Neural progenitor cell (in vitro differentiated cells): ENCODE measurements at places on chromosomes 7 and 10. TPM values are rescaled to one million over a fixed set of nuclear protein-coding genes. Genes with fewer than 3 reads are reported as not detected.

DNA sequence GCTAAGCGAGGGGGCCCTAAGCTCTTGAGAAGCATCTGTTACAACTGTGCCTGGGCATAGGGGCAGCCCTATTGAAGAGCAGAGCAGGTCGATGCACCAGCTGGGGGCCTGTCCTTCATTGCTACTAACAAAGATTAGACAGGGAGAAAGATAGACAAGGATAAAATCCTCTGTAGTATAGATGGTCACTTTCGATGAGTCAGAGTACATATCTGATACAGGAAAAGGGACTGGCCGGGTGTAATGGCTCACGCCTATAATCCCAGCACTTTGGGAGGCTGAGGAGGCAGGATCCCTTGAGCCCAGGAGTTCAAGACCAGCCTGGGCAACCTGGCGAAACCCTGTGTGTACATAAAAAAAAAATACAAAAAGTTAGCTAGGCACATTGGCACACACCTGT lies 13.6 kb downstream of the OPTN start:
- no peaks in the 10 kb centered on the region for H3K27me3 ChIP-seq
- no peaks in the 10 kb centered on the region for H3K36me3 ChIP-seq

DNA sequence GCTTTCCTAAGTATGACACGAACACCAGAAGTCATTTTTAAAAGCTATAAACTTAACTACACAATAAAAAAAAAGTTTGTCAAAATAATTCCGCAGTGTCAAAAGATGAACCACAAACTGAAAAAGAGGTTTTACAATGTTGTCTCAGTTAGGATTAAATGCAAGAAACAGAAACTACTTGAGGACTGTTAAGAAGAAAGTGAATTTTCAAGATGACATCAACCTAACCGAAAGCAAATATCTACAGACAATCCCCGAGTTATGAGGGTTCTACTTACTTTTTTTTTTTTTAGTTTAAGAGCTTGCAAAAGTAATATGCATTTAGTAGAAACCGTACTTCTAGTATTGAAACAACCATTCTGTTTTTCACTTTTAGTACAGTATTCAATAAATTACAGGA lies 62.3 kb downstream of the TFPI2 start:
- no peaks in the 10 kb centered on the region for H3K27me3 ChIP-seq
- no peak overlapping the region for H3K27ac ChIP-seq
- no peaks in the 10 kb centered on the region for H3K4me1 ChIP-seq
- H3K36me3 ChIP-seq, result no peaks in the 10 kb centered on the region
- no peak for DNase-seq

The GBF1 gene
- total RNA-seq, result 23.5 and 37.9 TPM in 2 replicates

DNA sequence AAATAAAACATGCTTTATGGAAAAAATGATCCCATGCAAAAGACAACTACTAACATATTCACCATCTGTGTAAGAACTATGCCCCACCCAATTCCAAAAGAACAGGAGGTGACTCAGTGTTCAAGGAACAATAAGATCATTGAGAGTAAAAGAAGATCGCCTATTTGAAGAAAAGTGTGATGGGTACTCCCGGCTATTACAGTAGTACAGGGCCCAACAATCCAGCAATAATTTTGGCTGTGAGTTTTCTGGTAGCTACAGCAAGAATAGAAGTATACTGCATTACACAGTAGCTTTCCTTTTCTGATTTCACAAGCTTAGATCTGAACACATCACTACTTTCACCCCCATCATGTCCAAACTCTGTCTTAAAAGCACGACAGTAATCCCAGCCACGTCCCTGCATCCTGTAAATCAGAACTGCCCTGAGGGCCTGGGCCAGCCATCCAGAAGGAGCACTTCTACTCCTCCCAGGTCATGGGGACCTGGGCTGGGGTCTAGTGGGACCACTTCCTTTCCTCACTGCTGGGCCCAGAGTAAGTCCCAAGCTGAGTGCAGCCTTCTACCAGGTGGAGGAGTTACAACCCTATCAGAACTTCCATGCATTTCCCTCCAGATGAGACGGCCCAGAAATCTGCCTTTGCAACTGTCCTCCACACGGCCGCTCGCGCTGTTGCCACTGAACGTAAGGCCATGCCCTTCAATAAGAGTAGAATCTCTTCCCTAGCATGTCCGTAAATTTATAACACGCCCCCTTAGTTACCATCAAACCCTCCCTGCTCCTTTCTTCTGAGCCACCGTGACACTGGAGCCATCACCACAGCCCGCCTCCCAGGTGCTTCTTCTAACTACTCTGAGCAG lies 7.9 kb downstream of the ESYT2 start:
- no peak overlapping the region for H3K27ac ChIP-seq
- H3K27me3 ChIP-seq, result no peaks in the 10 kb centered on the region
- H3K4me3 ChIP-seq, result no peak overlapping the region
- DNase-seq, result no peak

The SLC26A4 gene
- 0.02 TPM in 1 of 2 replicates, not detected in the other for total RNA-seq

DNA sequence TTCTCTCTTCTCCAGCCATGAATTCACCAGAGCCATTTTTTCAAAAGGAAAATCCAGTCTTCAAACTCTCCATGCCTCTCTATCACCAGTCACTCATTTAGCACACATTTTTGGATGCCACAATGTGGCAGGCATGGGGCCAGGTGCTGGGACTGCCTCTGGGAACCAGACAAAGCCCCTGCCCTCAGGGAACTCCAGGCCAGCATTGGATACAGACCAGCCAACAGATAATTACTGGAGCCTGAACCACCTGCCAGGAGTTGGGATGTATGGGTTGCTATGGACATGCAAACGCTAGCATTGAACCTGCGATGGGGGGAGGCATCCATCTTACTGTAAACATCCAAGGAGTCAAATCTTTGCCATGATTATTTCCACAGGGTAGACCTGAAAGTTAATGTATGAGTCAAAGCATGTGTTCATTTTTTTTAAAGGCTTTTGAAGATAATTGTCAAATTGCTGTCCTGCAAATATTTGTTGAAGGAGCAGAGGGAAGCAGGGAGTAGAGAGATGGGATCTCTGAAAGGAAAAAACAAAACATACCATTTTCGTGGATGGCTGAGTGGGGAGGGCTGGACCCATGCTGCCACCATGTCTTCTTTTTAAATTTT lies 43.2 kb downstream of the SRRM3 start:
- no peak overlapping the region for H3K27ac ChIP-seq
- no peak for DNase-seq
- H3K4me3 ChIP-seq, result no peak overlapping the region
- no peaks in the 10 kb centered on the region for H3K36me3 ChIP-seq
- no peaks in the 10 kb centered on the region for H3K4me1 ChIP-seq
- H3K27me3 ChIP-seq, result no peaks in the 10 kb centered on the region

- no peak overlapping the region for H3K4me3 ChIP-seq
- no peaks in the 10 kb centered on the region for H3K27me3 ChIP-seq
- no peaks in the 10 kb centered on the region for H3K36me3 ChIP-seq
- H3K27ac ChIP-seq, result no peak overlapping the region
- peaks cover 9% of the 10 kb centered on the region for H3K4me1 ChIP-seq
These were observed 266.5 kb upstream of the HGF start for GRCh38 chr7:82036146-82036886.

The NEURL1 gene
- 0.06 and 1.5 TPM in 2 replicates for total RNA-seq

DNA sequence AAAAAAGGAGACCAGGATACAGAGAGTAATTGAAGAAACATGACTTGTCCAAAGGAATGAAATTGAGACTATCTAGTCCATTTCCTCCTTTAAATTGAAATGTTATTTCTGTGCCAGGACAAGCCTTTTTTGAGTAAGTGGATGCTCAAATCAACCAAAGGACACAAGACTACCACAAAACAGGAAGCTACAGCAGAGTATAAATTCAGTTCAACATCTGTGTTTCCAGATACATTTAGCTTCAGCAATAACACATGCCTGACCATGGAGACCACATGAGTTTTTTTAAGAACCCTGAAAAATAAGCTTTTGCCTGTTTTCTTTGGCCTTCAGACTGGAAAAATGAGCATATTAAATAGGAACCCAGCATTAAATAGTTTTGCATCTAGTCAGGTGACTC lies 707.5 kb downstream of the ZWINT start:
- no peak overlapping the region for H3K4me3 ChIP-seq
- DNase-seq, result no peak
- no peaks in the 10 kb centered on the region for H3K36me3 ChIP-seq
- no peak overlapping the region for H3K27ac ChIP-seq

DNA sequence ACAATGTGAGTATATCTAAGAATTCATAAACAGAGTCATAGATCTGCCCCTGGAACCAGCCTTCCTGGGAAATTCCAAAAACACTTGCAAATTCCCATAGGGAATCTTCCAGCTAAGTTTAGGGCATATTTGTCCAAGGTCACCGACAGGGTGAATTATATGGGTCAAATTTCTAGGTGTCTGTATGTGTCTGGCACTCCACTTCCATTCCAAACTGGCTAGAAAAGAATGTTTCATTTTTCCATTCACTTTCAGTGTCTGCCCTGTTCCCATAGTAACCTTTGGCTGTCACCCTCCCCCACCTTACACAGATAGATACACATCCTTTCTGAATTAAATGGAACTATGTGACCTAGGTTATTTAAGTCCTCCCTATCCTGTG lies 230.9 kb downstream of the CREB5 start:
- no peak for DNase-seq
- H3K27me3 ChIP-seq, result no peaks in the 10 kb centered on the region
- no peaks in the 10 kb centered on the region for H3K4me1 ChIP-seq
- H3K4me3 ChIP-seq, result no peak overlapping the region
- no peaks in the 10 kb centered on the region for H3K36me3 ChIP-seq
